Stimulated activated CD4-positive, alpha-beta T cell treated with anti-CD3 and anti-CD28 coated beads, Interleukin-15, amount 100 ng/mL, for 1 hour (primary cell): ENCODE measurements at places on chromosomes 12 and 14.

- DNase-seq: no peak
These were observed 179.7 kb downstream of the RGS6 start for GRCh38 chr14:72111911-72112310.

GRCh38 chr14:101915871-101916815, 48.2 kb upstream of the DYNC1H1 start:
- DNase-seq: no peak

DNA sequence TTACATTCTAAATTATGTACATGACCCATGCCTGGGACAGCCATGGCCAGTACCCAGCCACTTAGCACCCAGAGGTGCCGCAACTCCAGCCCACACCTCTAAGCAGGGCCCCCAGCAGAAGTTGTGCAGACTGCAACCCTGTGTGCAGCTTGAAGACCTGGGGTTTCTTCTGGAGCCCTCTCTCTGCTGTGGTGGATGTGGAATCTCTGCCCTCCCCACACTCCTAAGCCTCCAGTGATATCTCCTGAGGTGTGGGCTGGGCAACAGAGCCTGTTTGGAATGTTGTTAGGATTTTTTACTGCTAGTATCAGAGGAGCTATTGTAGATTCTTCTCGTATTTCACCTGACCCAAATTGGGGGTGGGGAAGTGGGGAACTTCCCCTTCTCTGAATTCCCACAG, 59.4 kb upstream of the TUNAR start:
- no peak for DNase-seq

DNA sequence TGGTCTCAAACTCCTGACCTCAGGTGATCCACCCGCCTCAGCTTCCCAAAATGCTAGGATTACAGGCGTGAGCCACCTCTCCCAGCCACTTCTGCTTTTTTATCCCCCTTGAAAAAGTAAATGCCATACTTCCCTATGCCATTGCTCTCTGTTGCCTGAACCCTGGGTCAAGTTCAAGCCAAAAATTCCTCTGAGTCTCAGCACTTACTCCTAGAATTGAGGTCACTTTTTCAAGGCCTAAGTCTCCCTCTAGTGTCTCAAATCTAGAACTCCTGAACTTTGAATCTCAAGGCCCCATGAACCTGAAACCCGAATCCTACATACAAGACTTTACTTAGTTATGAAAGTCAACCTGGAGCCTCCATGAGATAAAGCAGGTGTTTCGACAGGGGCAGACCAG, 1.4 kb upstream of the APOBEC1 start:
- no peak for DNase-seq

DNA sequence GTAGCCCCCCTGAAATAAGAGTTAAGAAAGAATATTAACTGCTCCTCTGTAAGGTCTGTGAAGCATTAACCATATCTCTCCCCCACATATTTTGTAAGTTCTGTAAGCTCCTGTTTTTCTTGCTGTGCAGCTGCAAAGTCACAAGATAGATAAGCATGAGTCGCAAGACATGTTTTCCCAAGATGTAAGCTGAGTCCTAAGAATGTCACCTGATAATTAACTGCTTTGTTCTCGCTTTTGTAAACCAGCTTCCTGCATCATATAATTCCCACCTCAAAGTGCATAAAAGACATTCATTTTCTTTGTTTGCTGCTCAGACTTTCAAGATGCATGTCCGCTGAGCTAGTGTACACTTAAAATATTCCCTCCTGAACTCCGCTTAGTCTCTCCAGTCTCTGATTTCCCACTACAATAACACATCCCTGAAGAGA, 27.0 kb upstream of the PHC1 start:
- no peak for DNase-seq

DNA sequence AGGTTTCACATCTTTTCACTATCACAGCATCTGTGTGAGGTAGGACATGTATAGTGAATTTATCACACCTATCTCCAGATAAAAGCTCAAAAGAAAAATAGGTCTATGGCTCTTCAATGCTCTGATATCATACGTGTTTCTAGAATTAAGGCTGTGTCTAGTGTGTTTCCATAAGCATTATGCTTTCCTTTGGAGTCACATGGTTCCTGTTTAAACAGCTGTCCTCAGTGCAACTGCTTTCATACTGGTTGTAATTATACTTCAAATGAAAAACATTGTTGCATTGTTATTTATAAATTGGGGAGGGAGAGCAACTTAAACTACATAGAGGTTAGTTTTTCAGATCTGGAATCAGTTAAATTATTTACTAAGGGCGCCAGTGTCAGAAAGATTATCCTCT, 151.6 kb downstream of the SYT1 start:
- no peak for DNase-seq

DNA sequence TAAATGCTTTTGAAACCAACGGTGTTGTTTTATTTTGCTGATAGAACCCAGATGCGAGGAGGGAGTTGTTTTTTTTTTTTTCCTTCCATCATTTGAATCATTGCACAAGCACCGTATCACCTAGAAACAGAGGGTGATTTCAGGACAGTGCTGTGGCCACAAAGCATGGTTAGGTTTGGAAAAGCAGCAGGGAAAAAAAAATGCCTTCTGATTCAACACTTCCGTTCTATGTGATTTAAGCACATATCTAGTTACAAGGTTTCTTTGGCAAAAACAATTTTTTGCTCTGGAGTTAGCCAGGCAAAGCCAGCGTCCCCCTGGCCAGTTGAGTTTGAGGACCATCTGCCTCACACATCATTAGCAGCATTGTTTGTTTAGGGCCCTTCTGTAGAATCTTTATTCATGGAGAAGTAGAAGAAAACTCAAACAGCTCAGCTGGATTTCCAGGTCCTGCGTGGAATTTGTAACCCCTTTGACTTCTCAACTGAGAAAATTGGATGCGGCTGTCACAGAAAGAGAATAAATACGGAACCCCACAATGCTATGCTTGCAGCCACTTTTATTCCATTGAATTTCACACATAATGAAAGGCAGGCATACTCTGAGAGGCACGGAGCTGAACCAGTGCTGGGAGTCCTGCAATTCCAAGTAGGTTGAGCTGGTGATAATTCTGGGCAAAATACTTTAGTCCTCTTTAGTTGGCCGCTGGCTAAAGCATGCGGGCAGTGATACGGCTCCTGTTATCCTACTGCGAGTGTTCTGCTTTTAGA, 17.0 kb upstream of the WNT5B start:
- no peak for DNase-seq

- no peak for DNase-seq
These were observed 582.6 kb downstream of the ALG10 start for GRCh38 chr12:34604631-34605509.

GRCh38 chr12:7143564-7143963, 13.4 kb downstream of the CLSTN3 start:
- DNase-seq: no peak

DNA sequence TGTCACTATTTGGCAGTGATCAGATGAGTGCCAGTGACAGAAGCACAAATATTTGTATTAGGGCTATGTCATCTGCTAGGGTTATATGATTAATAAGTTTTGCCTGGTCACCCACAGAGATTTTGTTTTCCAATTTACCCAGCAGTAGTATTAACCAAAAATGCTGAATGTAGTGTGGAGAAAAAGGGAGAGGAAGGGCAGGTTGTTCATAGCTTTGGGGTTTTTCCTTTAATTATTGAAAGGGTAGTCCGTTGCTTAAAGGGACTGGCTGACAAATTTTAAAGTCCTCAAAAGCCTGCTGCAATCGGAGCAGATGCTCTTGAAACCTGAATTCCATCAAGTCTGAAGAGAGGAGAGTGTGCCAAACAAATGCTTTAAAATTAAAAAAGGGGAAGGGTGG, 237.9 kb upstream of the CCDC196 start:
- no peak for DNase-seq

DNA sequence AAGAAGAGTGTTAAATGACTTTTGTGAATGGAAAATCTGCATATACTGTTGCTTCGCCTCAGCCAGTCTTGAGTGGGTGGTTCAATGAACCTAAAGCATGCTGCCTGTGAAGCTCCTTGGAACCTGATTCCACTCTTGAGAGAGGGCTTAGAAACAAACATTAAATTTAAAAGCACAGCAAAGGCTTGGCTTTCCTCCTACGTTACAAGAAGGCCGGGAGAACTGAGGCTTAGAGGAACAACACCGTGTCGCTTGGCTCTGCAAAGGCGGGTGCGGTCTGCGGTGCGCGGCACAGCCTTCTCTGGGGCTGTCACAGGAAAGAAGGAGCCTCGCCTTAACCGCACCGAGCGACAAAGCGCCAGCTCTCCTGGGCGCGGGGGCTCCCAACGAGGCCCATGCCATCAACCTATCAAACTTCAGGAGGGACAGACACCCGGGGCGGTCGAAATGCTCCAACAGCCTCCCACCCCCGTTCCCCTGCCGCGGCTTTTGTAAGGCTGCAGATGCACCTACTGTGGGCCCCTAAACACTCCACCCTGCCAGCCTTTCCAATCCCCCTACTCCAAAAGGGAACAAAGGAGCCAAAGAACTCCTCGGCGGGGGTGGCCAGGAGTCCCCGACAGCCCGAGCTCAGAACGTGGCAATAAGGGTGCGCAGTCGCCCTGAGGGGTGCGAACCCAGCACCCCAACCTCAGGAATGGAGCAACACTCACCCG, 729 bp downstream of the OSBPL8 start:
- peak; percentile 56 for DNase-seq

DNA sequence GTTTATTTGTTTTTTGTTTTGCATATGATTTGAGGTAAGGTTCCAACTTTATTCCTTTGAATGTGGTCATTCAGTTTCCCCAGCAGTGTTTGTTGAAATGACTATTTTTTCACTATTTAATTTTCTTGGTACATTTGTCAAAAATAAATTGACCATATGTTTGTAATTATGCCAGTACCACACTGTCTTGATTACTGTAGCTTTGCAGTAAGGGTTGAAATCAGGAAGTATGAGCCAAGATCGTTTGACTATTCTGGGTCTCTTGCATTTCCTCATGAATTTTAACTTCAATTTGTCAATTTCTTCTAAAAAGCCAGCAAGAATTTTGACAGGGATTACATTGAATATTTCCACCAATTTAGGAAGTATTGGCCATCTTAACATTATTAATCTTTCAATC, 199.3 kb upstream of the PPFIA2 start:
- no peak for DNase-seq

DNA sequence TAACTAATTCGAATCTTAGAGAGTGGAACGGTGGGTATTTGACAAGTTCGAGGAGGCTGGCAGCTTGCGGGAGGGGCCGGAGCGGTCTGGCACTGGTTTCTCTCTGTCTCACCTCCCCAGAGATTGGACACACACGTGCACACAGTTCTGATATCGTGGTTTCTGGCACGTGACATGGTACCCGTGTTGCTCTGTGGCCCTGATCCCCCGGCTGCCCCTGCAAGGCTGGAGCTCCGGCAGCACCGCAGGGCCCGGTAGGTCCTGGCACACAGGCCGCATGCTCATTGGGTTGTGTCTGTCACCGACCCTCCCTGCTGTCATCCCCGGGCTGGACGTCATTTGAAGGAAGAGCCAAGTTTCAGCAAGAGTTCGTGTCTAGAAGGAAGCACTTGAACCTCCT, 82.7 kb downstream of the PPP2R5C start:
- DNase-seq: no peak

DNA sequence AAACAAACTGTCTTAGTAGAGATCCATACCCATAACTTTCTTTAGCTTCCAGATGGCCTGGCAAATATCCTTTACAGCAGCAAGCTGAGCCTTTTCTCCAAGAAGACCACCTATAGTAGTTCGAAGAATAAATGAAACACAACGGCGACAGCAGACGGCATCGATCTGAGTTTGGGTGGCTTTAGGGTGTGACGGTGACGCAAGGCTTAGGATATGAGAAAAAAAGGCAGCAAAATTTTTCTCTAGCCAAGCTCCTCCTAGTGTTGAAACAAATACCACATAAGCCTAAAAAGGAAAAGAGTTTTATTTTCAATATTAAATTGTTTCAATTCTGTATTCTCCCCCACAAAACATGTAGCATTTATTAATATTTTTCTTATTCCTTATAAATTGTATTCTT, 33.3 kb downstream of the HEATR5A start:
- DNase-seq: no peak

GRCh38 chr12:128680555-128680954, 143.2 kb downstream of the SLC15A4 start:
- no peak for DNase-seq

- no peak for DNase-seq
These were observed 600.2 kb downstream of the TRHDE start for GRCh38 chr12:72872238-72872887.

- DNase-seq: no peak
These were observed 37.0 kb downstream of the LIMA1 start for GRCh38 chr12:50246197-50246865.

GRCh38 chr14:36874396-36875138, 212.9 kb downstream of the PAX9 start:
- DNase-seq: no peak

GRCh38 chr14:91413547-91414474, 3.8 kb downstream of the CCDC88C start:
- no peak for DNase-seq

- DNase-seq: no peak
These were observed 59.9 kb downstream of the USP15 start for GRCh38 chr12:62320054-62320453.

GRCh38 chr12:24198936-24199671, 249.6 kb upstream of the SOX5 start:
- DNase-seq: no peak

DNA sequence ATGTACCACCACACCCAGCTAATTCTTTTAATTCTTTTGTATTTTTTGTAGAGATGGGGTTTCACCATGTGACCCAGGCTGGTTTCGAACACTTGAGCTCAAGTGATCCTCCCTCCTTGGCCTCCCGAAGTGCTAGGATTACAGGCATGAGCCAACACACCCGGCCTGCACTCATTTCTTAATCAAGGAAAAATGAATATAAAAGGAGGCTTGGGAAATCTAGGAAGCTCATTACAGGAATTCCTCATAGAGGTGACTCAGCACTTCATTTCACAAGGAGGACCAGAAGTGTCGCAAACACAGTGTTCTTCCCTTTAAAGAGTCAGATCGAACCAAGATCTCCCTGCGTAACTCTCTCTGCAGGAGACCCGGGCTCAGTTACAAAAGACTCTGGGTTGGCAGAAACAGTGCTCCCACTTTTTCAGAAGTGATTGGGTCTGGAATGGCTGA, 30.3 kb downstream of the NFKBIA start:
- no peak for DNase-seq

DNA sequence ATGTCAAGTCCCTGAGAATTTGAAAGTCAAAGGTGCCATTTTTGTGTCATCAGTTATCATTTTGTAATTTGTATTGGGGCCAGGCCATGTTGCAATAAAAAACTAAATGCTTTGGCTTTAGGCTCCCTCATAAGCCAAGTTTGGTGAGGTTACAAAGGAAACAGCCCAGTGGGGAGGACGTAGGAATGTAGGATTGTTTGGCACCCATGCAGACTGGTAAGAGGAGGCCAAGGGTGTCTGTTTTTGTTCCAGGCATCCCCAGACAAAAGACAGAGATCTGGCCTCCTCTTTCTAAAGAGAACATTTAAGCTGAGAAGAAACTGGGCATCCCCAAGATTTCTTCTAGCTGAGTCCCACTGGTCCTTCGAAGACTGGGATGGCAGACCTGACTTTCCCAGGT, 111.7 kb downstream of the SUDS3 start:
- no peak for DNase-seq

GRCh38 chr12:5033883-5034282, 9.8 kb upstream of the KCNA5 start:
- DNase-seq: no peak
